Islet precursor cell (in vitro differentiated cells): ENCODE measurements at places on chromosomes 6 and 20.

DNA sequence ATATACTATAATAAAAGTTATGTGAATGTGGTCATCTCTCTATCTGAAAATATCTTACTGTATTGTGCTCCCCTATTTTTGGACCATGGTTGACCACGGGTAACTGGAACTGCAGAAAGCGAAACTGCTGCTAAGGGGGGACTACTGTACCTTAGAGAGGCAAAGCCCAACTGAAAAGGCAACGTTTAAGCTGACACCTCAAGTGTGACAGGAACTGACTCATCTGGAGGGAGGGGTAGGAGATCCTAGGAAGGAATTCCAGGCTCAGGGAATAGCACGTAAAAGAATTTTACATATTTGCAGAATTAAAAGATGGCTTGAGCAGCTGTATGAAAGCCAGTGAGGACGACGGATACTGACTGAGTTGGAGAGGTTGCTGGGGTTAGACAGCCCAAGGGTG lies 34.8 kb downstream of the ELOVL2 start:
- DNase-seq: peak; percentile 66

DNA sequence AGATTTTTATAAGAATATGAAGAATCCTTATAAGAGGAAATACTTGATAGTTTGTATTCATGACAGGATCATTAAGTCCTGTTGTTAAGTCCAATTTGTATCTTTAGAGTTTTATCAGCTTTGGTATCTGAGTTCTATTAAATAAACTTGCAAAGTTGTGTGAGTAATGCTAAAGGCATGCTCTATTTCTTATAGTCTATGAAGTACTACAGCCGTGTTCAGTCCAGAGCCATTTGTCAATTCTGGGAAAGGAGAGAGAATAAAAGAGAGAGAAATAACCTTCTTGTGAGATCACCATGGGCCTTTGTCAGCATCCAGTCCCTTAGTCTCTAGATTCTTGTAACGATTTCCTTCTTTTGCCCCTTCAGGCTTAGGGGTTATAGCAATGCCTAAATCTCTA lies 181.2 kb upstream of the POU3F2 start:
- DNase-seq: no peak

DNA sequence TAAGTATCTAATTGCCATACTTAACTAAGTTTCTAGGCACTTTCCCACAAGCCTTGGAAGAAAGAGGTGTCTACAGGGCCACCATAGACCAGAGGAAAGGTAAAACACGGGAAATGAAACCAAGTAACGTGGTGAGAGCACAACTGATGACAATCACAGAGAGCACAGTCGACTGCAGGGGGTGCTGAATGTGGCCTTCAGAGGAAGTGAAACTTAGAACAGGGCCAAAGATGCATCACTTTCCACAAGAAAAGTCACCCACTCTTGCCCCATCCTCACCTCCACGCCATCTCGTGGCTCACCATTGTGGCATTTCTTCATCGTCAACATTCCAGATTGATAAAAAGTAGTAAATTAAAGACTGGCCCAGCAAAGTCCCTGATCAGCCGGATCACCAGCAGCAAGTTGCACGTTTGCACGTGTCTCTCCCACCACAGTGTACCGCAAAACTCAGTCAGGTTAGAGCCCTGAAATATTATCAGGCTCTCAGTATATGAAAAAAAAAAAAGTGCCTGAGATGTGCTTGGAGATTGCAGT lies 31.4 kb downstream of the HIVEP2 start:
- DNase-seq: no peak

DNA sequence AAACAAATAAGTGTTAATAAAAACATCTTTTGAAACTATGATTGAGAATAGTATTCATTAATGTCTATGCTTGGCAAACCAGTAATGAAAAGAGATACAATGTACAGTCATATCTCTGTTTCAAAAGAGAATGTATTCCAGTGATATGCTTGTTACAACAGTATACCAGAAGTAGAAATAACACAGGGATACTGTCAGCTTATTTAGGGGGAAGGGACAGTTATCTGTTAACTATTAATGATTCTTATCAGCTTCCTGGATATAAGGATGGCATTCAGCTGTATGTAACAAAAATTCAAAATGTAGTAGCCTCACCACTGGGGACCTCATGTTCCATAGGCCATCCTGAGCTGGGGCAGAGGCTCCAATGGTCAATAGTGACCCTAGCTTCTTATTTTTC lies 103.8 kb upstream of the TBX18 start:
- DNase-seq: no peak

GRCh38 chr6:127173156-127173940 lies 54.9 kb downstream of the RSPO3 start:
- no peak for DNase-seq

DNA sequence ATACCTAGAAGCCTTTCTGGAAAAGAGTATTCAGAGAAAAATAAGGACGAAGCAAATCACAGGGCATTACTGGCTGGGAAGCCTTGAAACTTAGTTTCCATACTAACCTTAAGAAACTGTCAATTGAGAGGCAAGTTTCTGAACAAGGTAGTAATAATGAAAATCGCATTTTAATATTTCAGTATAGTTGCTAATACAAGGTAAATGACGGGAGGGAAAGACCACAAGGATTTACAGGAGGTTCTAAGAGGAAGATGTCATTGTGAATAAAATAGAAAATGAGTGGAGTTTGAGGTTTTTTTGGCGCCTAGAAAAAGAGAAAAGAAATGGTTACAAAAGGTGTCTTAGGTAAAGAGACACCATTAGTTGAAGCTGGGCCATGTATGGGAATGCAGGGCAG lies 53.9 kb upstream of the AIG1 start:
- DNase-seq: no peak

GRCh38 chr20:23212464-23212995 lies 126.4 kb upstream of the CD93 start:
- peak; percentile 68 for DNase-seq

GRCh38 chr6:80210618-80211017 lies 104.1 kb downstream of the BCKDHB start:
- DNase-seq: peak; percentile 96

- no peak for DNase-seq
Measured at GRCh38 chr6:110221738-110222137, 41.5 kb downstream of the CDC40 start.

DNA sequence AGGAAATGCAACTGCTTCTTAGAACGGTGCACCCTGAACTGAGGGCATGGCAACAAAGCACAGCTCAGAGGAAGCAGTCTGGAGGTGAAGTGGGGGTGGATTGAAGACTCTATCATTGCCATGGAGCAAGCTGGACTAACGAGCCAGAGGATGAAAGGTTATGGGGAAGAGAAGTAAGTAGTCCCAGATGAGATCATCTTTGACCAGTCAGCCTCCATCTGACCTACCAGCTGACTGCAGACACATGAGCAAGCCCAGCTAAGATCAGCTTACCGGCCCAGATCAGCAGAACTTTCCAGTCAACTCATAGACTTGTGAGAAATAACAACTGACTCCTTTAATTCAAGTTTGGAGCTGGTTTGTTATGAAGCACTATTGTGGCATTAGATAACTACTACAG lies 9.1 kb upstream of the JAG1 start:
- peak; percentile 65 for DNase-seq

DNA sequence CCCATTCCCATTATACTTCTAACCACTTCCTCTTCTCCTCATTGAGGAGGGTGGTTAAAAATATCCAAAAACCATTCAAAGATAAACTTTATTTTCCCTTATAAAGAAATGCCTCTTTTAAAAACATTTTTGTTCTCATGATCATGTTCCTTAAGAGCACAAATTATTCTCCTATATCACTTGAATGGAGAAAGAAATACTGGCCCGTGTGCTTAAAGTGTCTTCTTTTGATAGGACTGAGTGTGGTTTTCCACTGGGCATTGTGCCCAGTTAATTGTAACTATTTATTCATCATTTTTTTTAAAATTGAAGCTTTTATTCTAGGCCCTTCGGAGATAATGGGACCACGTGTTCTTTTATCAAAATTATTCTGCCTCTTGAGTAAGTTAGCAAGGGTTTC lies 871.5 kb downstream of the QKI start:
- DNase-seq: no peak

DNA sequence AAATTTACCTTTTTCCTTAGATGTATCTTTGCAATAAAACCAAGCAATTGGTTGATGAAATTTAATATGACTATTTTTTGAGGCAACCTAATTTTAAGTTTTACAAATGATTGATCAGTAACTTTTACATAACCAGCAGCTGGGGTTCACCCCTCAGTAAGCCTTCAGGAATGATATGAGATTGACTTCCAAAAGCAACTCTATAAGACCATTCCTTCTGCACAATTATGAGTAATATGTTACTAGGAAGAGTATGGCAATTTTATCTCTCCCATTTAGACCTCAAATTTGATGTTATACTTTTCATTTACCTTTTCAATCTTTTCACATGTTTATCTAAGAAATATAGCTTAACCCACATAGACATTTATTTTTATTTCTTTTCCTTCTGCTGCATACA lies 1546.3 kb downstream of the HACE1 start:
- no peak for DNase-seq

GRCh38 chr6:167570460-167571400 lies 245.8 kb downstream of the TTLL2 start:
- DNase-seq: no peak

DNA sequence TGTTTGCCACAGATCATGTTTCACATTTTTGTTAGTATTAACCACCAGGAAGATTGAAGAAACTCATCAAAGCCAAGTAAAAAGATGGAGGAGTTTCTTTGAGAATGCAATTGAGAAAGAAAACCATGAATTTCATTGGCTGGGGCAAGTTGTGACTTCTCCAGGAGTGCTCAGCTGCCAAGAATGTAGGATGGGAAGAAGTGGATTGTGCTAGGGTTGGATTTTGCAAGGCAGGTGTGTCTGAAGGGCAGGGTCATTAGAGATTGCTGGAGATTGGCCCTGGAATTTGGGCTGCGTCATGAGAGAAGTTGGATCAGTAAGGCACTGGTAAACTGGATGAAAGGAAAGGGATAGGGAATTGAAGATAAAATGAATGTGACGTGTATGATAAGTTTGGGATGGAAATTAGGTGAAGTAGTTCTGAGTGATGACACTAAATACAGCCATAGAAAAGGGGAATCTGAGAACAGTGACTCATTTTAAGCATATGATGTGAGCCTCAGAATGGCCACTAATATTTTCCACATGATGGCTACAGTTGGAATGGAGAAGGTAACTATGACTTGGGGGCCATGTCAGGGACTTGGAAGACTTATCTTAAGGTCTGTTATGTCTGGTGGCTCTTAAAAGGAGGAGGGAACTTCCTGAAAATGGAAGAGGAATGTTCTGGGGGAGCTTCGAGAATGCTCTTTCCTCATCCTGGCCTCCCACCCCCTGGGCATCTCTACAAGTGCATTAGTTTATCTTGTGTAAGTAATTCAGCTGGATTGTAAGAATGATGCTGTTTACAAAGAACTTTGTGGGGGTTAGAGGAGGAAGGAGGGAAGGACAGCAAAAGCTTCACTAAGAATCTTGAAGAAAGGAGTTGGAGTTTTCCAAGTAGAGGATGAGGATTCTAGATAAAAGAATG lies 27.8 kb upstream of the ERVFRD-1 start:
- DNase-seq: no peak
